ENCODE measurements at places on chromosomes 4 and X. TPM values are rescaled to one million over a fixed set of nuclear protein-coding genes. Genes with fewer than 3 reads are reported as not detected.

DNA sequence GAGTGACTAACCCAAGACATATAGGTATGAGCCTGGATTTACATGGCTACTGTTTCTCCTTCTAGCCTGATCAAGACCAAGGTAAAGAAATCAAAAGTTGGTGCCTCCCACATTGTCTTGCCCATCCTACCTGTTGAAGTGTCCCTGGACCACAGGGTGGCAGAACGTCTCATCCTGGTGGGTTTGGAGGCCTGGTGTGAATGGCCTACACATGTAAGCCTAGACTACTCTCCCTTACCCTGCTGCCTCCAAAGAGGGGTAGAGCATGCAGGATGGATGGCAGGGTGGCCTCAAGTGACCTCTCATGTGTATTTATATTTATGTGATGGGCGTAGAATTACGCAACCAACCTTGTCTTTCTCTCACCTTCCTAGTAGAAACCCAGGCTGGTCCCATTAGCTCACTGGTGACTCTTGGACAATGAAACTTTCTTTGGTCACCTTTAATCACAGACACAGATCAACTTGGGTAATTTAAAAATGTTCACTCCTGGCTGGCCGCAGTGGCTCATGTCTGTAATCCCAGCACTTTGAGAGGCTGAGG is 73.3 kb upstream of the SOD3 start:
- no peak overlapping the region for H3K27ac ChIP-seq
- H3K27me3 ChIP-seq: 0 out of 2 replicates have a peak, but pooled peaks cover 9% of the 10 kb centered on the region
- peaks cover 34% of the 10 kb centered on the region for H3K4me1 ChIP-seq
- H3K4me3 ChIP-seq: no peak overlapping the region

GRCh38 chrX:12819222-12819621 is 28.0 kb downstream of the PRPS2 start:
- H3K27ac ChIP-seq: peak overlapping the region; percentile 33
- no peak overlapping the region for H3K4me3 ChIP-seq
- no peaks in the 10 kb centered on the region for H3K27me3 ChIP-seq
- peaks cover 1% of the 10 kb centered on the region for H3K4me1 ChIP-seq

DNA sequence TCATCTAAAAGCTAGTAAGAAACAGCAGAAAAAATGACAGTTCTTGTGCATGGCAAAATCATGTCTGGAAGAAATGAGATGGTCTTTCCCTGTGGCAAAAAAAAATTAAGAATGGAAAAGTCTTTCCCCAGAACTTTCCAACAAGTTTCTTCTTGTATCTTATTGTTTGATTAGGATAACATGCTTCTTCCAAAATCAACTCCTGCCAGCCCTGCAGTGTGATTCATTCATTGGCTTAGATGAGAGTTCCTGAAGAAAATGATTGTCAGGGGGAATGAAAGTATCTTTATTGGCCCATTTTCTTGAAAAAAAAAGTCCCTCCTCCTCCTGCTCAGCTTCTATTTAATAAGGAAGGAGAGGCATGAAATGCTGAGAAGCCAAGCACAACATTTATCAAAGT is 407.7 kb downstream of the ARAP2 start:
- no peak overlapping the region for H3K4me3 ChIP-seq
- no peak overlapping the region for H3K27ac ChIP-seq
- no peaks in the 10 kb centered on the region for H3K27me3 ChIP-seq
- H3K36me3 ChIP-seq: no peaks in the 10 kb centered on the region
- H3K4me1 ChIP-seq: no peaks in the 10 kb centered on the region

- no peaks in the 10 kb centered on the region for H3K27me3 ChIP-seq
- no peaks in the 10 kb centered on the region for H3K36me3 ChIP-seq
- peak overlapping the region; percentile 97 for H3K27ac ChIP-seq
- H3K4me3 ChIP-seq: peak overlapping the region; percentile 94
- H3K4me1 ChIP-seq: peaks cover 32% of the 10 kb centered on the region
- peak; percentile 18 for DNase-seq
Measured at GRCh38 chrX:118346258-118347094, 570 bp downstream of the WDR44 start.

GRCh38 chr4:150119492-150119891 is 41.2 kb downstream of the DCLK2 start:
- H3K27me3 ChIP-seq: no peaks in the 10 kb centered on the region
- no peak for DNase-seq

- H3K36me3 ChIP-seq: no peaks in the 10 kb centered on the region
- H3K4me3 ChIP-seq: no peak overlapping the region
- DNase-seq: no peak
- 0 out of 2 replicates have a peak overlapping the region, but pooled peaks have one; percentile 57 for H3K27ac ChIP-seq
- no peaks in the 10 kb centered on the region for H3K4me1 ChIP-seq
Measured at GRCh38 chr4:85909851-85910250, 434.9 kb downstream of the ARHGAP24 start.

GRCh38 chrX:66872771-66873170 is 233.9 kb upstream of the EDA2R start:
- no peaks in the 10 kb centered on the region for H3K4me1 ChIP-seq
- H3K36me3 ChIP-seq: no peaks in the 10 kb centered on the region
- no peak for DNase-seq
- H3K27me3 ChIP-seq: no peaks in the 10 kb centered on the region
- H3K4me3 ChIP-seq: no peak overlapping the region
- no peak overlapping the region for H3K27ac ChIP-seq

GRCh38 chrX:77617206-77617605 is 168.8 kb downstream of the ATRX start:
- no peaks in the 10 kb centered on the region for H3K27me3 ChIP-seq
- no peak overlapping the region for H3K4me3 ChIP-seq
- no peak overlapping the region for H3K27ac ChIP-seq
- H3K36me3 ChIP-seq: peaks cover 16% of the 10 kb centered on the region
- no peak for DNase-seq
- peaks cover 2% of the 10 kb centered on the region for H3K4me1 ChIP-seq

GRCh38 chr4:3880615-3881120 is 114.5 kb downstream of the ADRA2C start:
- H3K27me3 ChIP-seq: peaks cover 34% of the 10 kb centered on the region
- peaks cover 16% of the 10 kb centered on the region for H3K4me1 ChIP-seq
- peak overlapping the region; percentile 45 for H3K4me3 ChIP-seq
- H3K27ac ChIP-seq: no peak overlapping the region

Gene BGN
- total RNA-seq: 3.2 TPM

Gene NDNF
- 2.4 TPM for total RNA-seq

Gene TMPRSS11D
- total RNA-seq: not detected

Gene P2RY4
- total RNA-seq: not detected
